ENCODE measurements at places on chromosomes 2 and 18.
A peak's percentile ranks its signal among the peaks of the same experiment; 100 is the strongest.

- no peak for DNase-seq
These were observed 69.6 kb upstream of the FAM237A start for GRCh38 chr2:206572725-206573124.

GRCh38 chr2:42246562-42246961, 77.4 kb downstream of the EML4 start:
- DNase-seq, result no peak

GRCh38 chr18:34023471-34023870, 201.2 kb downstream of the NOL4 start:
- DNase-seq, result no peak

DNA sequence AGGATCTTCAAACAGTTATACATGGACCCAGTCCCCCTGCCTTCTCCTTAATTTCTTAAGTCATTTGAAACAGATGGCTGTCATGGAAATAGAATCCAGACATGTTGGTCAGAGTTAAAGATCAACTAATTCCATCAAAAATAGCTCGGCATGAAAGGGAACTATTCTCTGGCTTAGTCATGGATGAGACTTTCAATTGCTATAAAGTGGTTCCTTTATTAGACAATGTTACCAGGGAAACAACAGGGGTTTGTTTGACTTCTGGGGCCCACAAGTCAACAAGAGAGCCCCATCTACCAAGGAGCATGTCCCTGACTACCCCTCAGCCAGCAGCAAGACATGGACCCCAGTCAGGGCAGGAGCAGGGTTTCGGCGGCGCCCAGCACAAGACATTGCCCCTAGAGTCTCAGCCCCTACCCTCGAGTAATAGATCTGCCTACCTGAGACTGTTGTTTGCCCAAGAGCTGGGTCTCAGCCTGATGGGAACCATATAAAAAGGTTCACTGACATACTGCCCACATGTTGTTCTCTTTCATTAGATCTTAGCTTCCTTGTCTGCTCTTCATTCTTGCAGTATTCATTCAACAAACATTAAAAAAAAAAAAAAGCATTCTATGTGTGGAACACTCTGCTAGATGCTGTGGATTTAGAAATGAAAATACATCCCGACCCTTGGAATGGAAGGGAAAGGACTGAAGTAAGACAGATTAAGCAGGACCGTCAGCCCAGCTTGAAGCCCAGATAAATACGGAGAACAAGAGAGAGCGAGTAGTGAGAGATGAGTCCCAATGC, 4.6 kb downstream of the TTR start:
- no peak for DNase-seq

DNA sequence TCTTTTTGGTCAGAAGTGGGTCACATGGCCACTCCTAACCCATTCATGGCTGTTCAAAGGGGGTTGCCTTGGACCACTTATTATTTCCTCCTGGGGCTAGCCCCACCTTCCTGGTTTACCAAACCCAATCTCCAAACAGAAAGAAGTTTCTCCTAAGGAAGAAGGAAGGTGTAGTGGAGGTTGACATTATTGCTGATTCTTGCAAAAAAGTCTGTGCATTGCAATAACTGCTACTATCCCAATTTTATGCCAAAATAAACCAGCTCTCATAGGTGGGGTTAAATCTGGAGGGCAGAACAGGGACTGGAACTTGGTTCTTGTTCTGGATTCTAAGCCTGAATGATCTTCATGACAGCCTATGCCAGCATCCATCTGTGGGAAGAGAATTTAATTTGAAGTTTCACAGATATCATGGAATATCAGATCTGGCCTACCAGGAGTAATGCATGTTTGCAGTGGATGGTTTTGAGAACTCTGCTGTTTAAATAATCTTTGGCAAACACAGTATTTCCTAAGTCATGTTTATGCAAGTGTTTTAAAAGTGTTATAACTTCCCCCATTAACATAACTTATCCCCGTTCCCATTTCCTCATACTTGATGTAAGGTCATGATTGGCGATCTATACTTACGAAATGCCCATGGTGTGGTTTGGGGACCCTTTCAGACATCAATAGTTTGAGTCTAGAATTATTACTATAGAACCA, 11.9 kb downstream of the ANXA4 start:
- DNase-seq, result no peak

DNA sequence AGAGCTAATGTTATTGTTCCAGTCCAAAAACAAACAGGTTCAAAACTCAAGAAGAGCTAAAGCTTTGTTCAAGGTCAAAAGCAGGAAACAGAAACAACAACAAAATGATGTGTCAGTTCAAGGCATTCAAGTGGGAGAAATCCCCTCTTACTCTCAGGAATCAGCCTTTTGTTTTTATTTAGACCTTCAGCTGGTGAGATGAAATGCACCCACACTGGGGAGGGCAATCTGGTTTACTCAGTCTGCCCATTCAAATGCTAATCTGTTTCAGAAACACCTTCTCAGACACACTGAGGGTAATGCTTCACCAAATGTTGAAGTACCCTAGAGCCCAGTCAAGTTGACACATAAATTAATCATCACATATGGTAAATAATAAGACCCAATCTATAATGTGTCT, 150.6 kb downstream of the TMX3 start:
- no peak for DNase-seq

DNA sequence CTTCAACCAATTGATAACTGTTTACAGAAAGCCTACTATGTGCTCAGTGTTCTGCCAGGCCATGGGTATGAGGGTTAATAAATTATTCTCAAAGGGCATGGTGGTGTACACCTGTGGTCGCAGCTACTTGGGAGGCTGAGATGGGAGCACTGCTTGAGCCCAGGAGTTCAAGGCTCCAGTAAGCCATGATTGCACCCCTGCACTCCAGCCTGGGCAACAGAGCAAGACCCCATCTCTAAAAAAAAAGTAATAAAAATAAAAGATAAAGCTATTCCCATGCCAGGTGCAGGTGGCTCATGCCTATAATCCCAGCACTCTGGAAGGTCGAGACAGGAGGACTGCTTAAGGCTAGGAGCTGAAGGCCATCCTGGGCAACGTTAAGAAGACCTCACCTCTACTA, 8.0 kb downstream of the SPRED2 start:
- no peak for DNase-seq

GRCh38 chr18:43876748-43877147, 599.5 kb upstream of the SYT4 start:
- peak; percentile 4 for DNase-seq

- no peak for DNase-seq
These were observed 55.2 kb upstream of the RIOK3 start for GRCh38 chr18:23397907-23398306.

DNA sequence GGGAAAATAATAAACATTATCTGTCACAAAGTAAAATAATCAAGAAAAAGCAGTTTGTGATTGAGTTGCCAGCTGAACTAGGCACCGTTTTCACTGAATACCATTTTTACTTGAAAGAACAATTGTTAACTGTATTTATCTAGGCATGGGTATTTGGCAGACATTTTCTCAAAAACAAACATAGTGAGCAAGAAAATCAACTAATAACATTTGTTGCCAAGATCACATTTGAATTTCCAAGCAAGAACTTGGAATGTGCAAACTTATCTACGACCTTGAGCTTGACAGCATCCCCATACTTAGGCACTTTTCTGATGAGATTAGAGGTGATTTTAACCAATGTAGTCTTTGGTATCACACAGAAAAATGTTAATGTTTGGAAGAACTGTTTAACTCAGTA, 16.7 kb downstream of the SS18 start:
- DNase-seq, result no peak

GRCh38 chr18:23721696-23722480, 32.6 kb downstream of the LAMA3 start:
- no peak for DNase-seq

DNA sequence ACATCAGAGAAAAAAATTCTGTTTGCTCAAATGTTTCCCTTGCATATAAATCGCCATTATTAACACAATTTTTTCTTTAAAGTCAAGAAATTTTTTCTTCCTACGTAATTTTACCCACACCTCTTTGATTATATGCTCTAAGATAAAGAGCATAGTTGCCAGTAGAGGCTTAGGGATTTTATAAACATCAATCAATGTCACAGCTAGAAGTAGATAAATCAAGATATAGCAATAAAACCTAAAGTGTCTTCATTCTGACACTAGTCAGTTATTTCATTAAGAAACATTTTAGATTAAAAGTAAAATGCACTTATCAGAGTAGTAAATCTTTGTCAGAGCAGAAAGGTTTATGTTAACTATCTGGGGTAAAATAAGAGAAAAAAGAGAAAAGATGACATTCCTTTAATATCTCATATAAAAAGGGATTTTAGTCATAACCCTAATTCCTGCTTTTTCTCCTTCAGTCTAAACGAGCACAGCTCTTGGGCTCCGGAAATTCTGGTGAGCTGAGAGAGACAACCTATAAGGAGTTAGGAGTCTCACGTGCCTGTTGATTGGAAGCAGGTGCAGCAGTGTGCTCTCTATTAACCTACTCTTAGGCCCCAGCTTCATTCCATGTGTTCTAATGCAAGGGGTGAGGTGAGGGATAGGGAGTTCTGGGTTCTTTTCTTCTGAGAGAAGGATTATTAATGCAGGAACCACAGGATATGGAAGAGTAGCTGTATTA, 172.4 kb upstream of the GULP1 start:
- no peak for DNase-seq

GRCh38 chr2:240440704-240441320, 5.3 kb downstream of the GPC1 start:
- no peak for DNase-seq

All from nephron progenitor cell (in vitro differentiated cells).